Activated CD8-positive, alpha-beta memory T cell treated with anti-CD3 and anti-CD28 coated beads for 1 hour (primary cell): ENCODE measurements at places on chromosomes 11 and 22.
A peak's percentile ranks its signal among the peaks of the same experiment; 100 is the strongest.

- DNase-seq = peak; percentile 14
These were observed 25.6 kb upstream of the SUSD2 start for GRCh38 chr22:24155627-24156140.

DNA sequence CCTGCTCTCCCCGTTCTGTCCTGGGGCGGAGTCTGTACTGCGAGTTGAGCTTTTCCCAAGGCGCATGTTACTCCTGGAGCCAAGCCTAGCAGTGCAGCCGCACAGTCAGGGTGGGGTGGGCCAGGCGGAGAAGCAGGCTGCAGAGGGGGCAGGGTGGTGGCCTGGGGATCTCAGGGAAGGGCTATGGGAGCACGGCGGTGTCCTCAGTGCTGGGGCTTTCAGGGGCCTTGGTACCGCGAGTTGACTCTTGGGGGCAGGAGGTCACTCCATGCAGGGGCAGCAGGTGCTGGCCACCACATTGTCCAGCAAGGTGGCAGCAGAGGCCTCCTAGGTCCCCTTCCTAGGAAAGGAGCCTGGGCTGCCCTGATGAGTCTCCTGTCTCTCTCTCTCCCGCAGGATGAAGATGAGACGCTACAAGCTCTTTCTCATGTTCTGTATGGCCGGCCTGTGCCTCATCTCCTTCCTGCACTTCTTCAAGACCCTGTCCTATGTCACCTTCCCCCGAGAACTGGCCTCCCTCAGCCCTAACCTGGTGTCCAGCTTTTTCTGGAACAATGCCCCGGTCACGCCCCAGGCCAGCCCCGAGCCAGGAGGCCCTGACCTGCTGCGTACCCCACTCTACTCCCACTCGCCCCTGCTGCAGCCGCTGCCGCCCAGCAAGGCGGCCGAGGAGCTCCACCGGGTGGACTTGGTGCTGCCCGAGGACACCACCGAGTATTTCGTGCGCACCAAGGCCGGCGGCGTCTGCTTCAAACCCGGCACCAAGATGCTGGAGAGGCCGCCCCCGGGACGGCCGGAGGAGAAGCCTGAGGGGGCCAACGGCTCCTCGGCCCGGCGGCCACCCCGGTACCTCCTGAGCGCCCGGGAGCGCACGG lies 14.9 kb upstream of the MIEF1 start:
- DNase-seq = no peak

DNA sequence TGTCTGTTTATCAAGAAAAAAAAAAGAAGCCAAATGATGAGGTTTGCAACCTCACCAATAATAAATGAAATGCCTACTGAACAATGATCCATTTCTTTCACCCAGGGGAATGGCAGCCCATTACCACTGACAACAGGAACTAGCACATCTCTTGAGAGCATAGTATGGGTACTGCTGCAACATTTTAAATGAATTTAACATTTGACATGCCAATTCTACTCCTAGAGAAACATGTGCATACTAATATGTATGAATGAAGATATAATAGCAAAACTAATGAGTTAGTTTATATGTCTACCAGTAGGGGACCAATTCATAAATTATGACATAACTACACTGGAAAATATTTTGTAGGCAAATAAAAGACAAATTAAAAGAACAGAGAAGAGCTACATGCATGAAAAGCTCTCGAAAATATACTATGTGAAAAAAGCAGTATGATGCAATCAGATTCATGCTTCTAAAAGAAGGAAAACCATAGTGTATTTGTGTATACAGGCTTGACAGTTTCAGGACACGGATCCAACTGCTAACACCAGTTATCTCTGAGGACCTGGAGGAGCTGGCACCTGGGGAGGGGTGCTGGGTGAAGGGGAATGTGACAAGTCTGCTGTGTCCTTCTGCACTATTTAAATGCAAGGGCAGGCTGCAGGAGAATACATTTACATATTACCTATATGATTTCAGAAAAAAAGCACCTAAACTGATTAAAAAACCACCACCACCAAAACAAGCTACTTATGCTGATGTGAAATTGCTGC lies 6.9 kb downstream of the SMCO4 start:
- DNase-seq = no peak

- DNase-seq = no peak
These were observed 30.9 kb downstream of the SLC36A4 start for GRCh38 chr11:93166862-93167261.

DNA sequence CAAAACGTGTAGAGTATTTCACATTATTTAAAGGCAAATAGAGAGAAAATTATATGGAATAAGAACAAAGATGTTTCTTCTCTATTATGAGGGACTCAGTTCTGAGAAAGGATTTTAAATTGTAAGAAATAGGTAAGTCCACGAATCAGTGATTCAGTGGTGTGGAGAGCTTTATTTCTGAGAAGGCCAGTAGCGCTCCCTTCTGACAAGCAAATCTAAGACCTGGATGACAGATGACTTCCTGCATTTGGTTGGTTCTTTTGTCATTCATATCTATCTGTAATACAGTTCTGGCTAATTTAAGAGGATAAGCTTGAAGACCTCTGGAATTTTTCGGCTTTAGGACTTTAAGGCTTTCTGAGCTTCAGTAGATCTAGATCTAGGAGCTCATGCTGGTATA lies 7.0 kb downstream of the CD3E start:
- no peak for DNase-seq

GRCh38 chr11:32033067-32033466 lies 57.8 kb upstream of the RCN1 start:
- no peak for DNase-seq

DNA sequence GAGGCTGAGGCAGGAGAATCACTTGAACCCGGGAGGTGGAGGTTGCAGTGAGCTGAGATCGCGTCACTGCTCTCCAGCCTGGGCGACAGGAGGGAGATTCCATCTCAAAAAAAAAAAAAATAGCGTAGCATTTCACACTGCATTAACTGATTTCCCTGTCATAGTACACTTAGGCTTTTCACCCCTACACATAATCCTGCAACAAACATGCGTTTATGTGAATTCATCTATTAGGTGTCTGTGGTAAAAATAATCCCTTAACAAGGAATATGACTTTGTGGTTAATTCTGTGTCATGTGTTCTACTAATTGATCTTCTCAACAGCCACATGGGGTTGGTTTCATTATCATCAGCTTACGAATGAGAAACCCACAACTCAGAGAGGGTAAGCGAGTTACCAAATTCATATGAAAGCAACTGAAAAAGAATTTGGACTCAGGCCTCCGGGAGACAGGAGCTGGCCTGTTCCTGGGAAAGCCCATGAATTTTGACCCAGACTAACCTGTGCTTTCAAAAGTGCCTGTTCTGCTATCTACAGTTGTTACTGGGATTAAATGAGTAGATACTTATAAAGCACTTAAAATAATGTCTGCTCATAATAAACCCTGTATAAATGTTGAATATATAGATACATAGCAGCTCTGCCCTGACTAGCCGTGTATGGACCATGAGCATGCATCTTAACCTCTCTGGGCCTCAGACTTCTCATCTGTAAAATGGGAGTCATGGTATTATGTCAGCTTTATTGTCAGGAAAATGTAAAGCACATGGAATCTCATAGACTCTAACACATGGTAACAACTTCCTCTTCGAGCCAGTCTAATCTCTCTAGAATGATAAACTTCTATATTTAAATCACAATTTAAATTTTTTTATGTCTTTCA lies 36.6 kb downstream of the KCNJ1 start:
- DNase-seq = no peak

DNA sequence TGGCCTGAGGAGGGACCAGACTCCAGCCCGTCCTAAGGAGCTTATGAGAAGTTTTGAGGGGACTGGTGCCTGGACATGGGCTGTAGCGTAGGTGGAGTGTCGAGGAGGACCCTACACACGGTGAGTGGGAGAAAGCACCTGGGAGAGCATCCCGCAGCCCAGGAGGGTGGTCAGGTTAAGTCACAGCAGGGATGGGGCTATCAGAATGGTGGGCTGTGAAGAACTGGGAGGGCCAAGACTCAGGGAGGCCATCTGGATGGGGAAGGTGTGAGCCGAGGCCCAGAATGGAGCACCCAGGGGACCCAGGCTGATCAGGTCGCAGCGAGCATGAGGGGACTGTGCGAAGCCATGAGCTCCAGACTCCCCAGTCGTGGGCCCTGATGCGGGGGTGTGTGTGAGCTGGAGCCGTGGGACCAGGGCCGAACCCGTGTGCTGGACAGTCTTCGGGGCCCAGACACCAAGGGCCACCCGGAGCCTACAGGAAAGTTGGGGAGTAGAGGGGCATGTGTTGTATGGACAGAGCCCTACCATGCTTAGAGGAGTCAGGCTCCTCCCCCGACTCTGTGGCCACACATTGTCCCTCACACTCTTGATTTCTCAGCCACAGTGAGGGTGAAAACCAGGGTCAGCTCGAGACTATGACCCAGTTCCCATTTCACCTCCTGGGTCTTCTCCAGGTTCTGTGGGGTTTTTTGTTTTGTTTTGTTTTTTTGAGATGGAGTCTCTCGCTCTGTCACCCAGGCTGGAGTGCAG lies 54.3 kb downstream of the BCR start:
- no peak for DNase-seq

GRCh38 chr11:2991452-2992233 lies 486 bp downstream of the NAP1L4 start:
- DNase-seq = no peak

GRCh38 chr11:68904248-68904847 lies 657 bp downstream of the IGHMBP2 start:
- DNase-seq = peak; percentile 6

GRCh38 chr11:72039031-72039855 lies 40.5 kb downstream of the IL18BP start:
- DNase-seq = no peak

DNA sequence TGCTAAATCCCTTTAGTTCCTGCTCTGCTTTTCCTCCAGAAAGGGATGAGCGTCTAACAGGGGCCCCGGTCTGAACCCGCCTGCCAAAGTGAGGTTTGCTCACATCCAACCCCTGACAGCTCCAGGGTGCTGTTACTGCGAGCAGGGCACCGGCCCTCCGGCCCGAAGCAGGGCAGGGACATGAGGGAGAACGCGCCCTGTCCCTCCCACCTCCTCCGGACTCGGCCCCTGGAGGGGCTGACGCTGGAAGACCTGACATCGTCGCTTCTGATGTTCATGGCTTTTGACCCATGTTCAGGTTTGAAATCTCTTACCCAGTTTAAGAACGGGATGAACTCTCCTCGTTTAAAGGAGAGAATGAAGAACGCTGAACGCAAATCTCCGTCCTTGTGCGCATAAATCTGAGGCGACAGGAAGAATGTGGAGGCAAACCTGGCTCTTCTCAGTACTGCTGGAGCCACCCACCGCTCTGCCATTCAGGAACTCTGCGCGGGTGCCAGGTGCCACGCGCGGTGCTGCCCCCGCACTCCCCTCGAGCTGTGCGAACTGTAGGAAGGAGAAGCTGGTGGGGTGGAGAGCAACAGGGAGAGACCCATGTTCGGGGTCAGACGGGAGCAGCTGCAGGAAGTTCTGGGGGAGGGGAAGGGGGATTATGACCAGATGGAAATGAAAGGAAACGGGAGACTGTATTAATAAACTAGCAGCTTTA lies 826 bp upstream of the EEF1G start:
- DNase-seq = no peak

DNA sequence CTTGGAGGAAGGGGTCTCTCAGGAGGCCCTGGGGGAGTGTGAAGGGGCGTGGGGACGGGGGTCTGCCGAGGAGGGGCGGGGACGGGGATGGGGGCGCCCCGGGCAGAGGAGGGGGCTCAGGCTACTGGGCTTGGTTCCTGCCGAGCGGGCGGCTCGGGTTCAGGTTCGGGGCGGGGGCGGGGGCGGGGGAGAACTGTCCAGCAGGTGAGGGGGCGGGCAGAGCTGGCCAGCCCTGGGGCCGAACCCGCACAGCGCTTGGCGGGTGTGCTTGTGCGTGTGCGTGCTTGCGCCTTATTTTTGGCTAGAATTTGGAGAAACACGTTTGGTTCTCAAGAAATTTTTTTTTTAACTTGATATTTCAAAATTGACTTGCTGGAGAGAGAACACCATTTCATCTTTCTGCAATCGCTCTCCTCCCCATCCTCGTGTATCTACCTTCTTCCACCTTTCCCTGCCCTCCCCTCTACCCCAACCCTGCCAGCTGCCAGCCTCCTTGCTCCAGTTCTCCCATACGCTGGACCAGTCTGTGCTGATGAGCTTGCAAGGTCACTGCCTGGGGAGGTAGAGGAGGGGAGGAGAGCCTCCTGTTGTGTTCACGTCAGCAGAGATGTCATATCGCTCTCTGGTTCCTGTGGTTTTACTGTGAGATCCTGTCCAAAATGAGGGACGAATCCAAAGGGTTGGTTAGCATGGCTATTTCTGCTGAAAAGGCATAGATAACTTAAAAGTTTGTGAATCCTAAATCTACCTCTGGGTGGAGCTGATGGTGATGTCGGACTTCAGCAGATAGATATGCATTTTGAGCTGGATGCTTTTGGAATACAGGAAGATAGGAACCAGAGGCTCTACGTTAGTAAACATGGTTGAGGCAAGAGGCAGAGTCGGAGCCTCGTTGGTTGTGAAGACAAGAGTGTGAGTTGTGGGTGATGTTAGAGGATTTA lies 668 bp downstream of the MADD start:
- no peak for DNase-seq

GRCh38 chr22:47631571-47632102 lies 869.2 kb downstream of the TBC1D22A start:
- DNase-seq = no peak

GRCh38 chr11:48101958-48102357 lies 114.7 kb upstream of the OR4B1 start:
- DNase-seq = no peak

DNA sequence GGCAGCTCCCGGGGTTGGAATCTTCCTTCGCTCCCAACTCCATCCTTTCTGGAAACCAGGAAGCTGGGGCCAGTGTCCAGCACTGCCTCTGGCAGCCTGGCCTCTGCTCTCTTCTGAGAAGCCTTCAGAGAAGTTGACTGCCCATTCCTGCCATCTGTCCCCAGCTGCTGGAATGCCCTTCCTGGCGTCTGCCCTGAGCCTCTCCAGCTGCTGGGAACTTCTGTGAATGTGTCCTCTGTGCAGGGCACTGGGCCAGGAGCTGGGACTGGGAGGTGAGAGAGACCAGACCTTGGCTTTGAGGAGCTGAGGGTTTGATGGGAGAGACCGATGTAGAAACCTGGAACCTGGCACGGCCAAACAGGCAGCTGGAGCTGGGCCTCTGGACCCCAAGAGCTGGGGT lies 5.9 kb upstream of the SOX10 start:
- DNase-seq = no peak

- no peak for DNase-seq
These were observed 18.0 kb downstream of the KCTD21 start for GRCh38 chr11:78170413-78170812.

DNA sequence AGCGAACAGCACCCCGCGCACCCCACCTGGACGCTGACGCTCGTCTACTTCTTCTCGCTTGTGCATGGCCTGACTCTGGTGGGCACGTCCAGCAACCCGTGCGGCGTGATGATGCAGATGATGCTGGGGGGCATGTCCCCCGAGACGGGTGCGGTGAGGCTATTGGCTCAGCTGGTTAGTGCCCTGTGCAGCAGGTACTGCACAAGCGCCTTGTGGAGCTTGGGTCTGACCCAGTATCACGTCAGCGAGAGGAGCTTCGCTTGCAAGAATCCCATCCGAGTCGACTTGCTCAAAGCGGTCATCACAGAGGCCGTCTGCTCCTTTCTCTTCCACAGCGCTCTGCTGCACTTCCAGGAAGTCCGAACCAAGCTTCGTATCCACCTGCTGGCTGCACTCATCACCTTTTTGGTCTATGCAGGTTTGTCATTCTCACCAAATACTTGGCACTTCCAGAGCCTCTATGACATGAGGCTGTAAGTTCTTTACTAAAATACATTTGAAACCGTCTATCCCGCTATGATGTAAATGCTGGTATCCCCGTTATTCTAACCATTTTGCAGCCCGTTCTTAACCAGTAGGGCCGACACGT lies 535 bp downstream of the AQP11 start:
- no peak for DNase-seq
